Thoracic aorta (tissue), 2 donors: ENCODE measurements at places on chromosomes 5 and 9. TPM values are rescaled to one million over a fixed set of nuclear protein-coding genes. Genes with fewer than 3 reads are reported as not detected.

The FOXD4L3 gene
- not detected for total RNA-seq

The NIM1K gene
- 0.85 TPM for total RNA-seq

The GPRIN1 gene
- 0.27 TPM for total RNA-seq

The OR1J2 gene
- 3.2 TPM for total RNA-seq

The SHISAL2B gene
- not detected for total RNA-seq

The CDH9 gene
- not detected for total RNA-seq

The TMEM174 gene
- not detected for total RNA-seq

The FGF1 gene
- 56.7 TPM for total RNA-seq

The SPATA31C1 gene
- not detected for total RNA-seq

The SETX gene
- 57.9 TPM for total RNA-seq

The FYB1 gene
- total RNA-seq = 12.9 TPM

The SV2C gene
- total RNA-seq = 0.14 TPM

The SLC6A18 gene
- not detected for total RNA-seq

The HK3 gene
- total RNA-seq = 9.0 TPM

The ENTPD2 gene
- 0.92 TPM for total RNA-seq

The MRRF gene
- 36.8 TPM for total RNA-seq

The ADAM19 gene
- 9.9 TPM for total RNA-seq

The OR5C1 gene
- not detected for total RNA-seq

The ZFP62 gene
- 19.0 TPM for total RNA-seq

The GFI1B gene
- total RNA-seq = not detected

The PCDHA11 gene
- total RNA-seq = 0.21 TPM
